ENCODE measurements at places on chromosomes 7 and 10.

DNA sequence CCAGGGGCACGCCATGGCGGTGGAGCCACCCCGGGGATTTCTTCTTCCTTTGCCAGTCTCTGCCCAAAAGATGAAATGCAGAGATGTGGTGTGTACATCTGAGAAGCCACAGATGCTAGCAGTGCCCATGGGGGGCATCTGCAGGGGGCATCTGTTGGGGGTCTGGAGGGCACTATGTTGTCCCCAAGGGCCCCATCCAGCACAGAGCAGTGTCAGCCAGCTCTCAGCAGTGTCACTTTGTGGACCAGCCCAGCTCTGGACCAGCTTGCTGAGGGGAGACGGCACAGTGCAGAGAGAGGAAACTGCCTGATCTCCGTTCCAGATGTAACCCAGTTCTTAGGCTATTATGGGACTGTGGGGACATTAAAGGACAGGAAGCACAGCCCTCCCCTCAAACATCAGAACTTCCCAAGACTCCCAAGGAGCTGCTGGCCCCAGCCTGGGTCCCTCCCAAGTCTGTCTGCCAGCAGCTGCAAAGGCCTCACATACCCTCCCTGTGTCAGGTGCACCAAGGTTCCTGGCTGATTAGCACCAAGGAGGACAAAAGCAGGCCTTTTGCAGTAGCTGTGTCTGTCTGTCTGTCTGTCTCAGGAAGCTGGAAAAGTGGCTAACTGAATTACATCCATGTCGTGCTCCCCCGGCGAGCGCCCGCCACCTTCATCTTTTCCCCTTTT is 536.5 kb downstream of the PTPRN2 start:
- DNase-seq, result no peak

DNA sequence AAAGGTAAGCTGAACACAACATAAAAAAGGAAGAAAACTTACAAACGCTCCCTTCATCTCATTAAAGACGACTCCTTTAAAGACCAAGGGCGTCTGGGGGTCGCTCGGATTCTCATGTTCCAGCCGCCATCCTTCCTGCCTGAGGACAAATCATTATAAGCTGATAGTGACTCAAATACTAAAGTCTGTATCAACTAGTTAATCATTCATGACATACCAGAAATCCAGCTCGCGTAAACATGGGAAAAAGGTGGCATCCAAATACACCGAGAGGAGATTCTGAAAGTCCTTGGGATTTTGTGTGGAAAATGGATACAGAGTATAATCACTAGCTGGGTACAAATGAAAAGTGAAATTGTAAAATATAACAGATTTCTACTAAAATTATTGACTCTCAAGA is 7.4 kb downstream of the PITRM1 start:
- DNase-seq, result no peak

GRCh38 chr10:61842755-61843497 is 58.6 kb upstream of the ARID5B start:
- DNase-seq, result no peak

DNA sequence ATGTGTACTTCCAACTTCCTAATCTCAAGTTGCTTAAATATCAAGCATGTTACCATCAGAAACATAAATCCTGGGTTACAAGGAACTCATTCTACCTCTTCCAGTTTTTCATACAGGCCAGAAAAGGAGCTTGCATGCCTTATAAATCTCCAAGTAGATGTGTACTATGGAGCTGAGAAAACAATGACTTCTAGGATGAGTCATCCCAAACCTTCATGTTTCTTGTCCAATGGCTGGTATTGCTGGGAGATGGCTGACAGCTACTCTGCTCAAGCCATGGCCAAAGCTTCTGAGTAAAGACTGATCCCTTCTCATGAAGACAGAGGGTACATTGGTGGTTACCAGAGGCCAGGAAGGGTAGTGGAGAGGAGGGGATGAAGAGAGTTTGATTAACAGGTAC is 8.6 kb downstream of the RAPGEF5 start:
- DNase-seq, result no peak

GRCh38 chr7:45082831-45083331 is 5.9 kb downstream of the NACAD start:
- DNase-seq, result no peak

GRCh38 chr7:85587785-85588184 is 400.9 kb upstream of the SEMA3D start:
- DNase-seq, result no peak

GRCh38 chr10:14477408-14477710 is 146.6 kb upstream of the FRMD4A start:
- no peak for DNase-seq

GRCh38 chr7:79285756-79286155 is 167.7 kb downstream of the MAGI2 start:
- DNase-seq, result no peak

- DNase-seq, result no peak
These were observed 68.6 kb downstream of the HBP1 start for GRCh38 chr7:107237451-107237850.

DNA sequence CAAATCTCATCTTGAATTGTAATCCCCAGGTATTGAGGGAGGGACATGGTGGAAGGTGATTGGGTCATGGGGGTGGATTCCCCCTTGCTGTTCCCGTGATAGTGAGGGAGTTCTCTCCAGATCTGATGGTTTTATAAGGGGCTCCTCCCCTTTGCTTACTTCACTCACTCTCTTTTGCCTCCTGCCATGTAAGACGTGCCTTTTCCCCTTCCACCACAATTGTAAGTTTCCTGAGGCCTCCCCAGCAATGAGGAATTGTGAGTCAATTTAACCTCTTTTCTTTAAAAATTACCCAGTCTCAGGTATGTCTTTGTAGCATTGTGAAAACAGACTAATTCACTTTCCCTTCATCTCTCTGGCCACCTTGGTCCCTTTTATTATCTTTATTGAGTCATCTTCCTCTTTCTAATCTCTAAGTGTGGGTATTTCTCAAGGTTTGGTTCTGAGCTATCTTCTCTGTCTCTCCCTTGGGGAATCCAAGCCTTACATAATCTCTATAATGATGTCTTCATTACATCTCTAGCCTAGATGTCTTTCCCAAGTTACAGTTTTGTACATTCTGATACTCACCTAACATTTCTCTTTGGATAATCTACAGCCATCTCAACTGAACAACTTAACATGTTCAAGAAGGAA is 99.1 kb upstream of the JCAD start:
- DNase-seq, result no peak

DNA sequence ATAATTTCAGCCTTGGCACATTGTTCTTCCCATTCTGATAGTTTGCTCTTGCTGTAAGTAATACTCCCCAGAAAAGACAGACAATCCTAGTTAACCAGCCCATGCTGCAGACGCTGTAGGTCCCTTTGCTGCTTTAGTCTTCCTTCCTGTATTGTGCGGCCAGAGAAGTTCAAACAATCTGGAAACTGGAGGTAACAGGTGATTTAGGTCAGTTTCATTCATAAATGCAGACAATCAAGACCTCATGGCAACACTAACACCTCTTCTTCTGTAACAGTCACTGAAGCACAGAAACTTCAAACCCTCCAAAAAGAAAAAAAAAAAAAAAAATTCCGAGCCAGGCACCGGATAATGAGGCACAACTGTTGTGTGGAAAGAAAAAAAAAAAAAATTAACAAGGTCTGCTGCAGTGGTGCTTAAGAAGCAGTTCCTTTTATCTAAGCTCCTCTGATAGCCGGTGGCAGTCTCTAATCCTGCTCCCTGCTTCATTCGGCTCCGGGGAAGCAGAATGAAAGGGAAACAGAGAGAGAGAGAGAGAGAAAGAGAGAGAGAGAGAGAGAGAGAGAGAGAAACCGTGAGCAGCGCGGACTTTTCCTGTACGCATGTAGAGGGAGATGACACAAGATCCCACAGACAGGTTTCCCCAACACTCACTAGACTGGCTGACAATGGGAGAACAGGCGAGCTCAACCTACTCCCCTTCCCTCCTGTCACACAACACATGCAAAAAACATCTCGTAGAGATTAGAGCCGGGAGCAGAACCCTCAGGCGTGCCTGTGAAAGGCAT is at the start of gene SEMA3A:
Gene SEMA3A (minus strand): TSS at position 306 of the 788 bp plus-strand sequence. CDS start 203 bp downstream, at position 103.
- peak; percentile 2 for DNase-seq

DNA sequence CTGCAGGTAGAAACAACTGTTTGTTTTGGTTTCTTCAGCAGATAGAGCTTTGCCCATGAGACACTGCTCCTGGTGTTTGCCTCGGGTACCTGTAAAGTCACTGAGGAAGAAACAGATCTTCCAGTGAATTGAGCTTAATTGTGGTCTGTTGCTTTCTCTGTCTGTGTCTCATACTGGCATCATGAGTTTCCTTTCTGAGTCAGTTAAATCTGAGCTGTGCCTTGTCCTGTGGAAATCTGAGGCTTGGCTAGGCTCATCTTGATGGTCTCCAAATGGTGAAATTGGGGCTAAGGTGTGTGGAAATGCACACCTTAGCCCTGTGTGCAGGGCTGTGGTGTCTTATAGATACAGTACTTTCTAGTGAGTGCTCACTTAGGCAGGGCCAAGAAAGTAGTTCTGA is 67.4 kb downstream of the GBF1 start:
- DNase-seq, result no peak

DNA sequence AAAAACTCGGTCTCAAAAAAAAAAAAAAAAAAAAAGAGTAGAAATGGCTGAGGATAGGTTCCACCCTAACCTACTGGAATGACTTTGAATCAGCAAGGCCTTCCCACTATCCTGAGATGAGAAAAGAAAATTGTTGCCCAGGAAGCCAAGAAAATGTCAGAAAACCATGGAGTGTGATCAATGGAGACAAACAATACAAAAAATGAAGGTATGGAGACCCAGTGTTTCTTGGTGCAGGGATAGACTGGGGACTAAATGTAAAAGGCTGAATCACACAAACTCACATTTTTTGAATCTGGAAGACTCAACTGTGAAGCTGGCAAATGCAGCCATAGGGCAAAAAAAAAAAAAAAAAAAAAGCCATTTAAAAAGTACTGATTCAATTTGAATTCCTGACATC is 364.3 kb upstream of the ANKRD30A start:
- no peak for DNase-seq

DNA sequence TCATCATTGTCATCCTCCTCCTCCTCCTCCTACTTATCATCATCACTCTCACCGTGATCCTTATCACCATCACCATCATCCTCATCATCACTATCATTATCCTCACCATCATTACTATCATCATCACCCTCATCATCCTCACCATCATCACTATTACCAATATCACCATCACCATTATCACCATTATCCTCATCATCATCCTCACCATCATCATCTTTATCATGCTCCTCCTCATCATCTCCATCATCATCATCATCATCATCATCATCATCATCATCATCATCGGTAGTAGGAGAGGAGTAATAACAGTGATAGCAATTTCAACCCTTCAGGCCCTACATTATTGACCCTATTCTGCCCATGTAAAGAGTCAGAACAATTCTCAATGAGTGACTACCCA is 345.9 kb upstream of the ZNF32 start:
- DNase-seq, result no peak

DNA sequence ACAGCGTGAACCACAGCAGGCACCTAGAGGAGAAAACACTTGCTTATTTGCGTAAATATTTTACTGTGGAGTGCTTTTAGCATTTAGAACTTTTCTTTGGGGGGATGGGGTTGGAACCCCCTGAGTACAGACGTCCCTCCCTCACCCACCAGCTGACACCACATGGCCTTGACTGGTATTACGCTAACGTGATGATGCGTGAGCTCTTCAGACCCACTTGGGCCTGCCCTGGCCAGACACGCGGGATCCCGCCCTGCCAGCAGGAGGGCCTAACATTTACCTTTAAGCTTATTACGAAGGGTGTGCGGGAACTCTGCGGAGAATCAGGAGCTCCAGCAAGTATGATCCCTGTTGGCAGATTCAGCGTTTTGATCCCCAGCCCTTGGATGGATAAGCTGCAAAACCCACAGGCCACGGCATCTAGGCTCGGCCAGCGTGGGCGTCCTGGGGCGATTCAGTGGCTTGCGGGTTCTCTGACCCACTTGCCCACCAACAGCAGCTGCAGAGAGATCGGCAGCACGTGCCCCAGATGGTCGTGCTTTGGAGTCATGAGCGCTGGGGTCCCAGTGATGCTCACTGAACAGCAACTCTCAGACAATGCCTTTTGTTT is 545.5 kb upstream of the FOXK1 start:
- DNase-seq, result no peak

GRCh38 chr10:91939653-91940052 is 16.1 kb downstream of the BTAF1 start:
- no peak for DNase-seq

DNA sequence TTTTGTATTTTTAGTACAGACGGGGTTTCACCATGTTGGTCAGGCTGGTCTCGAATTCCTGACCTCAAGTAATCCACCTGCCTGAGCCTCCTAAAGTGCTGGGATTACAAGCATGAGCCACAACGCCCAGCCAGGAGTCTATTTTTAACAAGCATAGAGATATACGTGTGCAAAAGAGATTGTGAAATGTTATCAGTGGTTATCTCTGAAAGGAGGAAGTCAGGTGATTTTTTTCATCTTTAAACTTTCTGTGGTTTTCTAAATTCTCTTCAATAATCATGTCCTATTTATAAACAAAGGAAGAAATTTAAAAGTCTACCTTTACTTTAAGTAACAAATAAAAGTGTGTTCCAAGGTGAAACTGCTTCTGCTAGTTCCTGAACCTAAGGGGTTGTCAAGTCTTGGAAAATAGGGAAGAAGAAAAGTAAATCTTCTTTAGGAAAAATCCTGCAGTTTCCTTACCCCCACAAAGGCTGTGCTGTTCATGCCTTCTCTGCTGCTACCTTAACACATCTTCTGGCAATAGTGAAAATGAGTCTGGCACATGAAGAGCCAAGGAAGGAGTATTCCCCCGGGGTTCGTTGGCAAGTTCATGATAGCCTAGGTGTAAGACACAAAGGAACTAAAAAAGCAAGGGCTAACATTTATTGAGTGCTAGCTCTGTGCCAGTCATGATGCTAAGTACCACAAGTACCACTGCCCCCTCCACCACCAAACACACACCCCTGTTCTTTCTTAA is 51.1 kb downstream of the CYP26A1 start:
- DNase-seq, result no peak

GRCh38 chr7:118878336-118878735 is 653.8 kb downstream of the ANKRD7 start:
- DNase-seq, result no peak

GRCh38 chr7:156176039-156176438 is 363.8 kb upstream of the SHH start:
- DNase-seq, result no peak

DNA sequence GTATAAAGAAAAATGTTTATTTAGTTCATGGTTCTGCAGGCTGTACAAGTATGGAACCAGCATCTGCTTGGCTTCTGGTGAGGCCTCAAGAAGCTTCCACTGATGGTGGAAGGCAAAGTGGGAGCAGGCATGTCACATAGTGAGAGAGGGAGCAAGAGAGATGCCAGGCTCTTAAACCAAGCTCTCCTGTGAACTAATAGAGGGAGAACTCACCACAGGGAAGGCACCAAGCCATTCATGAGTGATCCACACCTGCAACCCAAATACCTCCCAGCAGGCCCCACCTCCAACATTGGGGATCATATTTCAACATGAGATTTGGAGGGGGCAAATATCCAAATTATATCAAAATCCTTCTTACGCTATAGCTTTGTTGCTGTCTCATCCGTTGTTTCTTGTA is 113.1 kb downstream of the CPED1 start:
- DNase-seq, result no peak
